ENCODE measurements at places on chromosomes 1 and 21. TPM values are rescaled to one million over a fixed set of nuclear protein-coding genes. Genes with fewer than 3 reads are reported as not detected.

DNA sequence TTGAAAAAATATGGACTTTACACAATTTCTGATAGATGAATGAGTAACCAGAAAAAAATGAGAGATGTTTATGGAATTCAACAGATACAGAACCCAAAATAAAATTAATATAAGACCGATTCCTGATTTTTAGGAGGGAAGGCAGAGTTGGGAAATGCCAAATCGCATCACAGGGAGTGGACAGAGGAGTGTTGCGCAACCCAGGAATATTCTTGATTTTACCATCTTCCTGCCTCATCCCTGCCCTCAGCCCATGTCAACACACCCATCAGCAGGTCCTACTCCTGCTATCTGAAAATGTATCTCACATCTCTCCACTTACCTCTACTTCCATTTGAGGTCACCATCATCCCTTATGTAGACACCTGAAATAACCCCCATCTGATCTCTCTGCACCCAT lies 221.0 kb downstream of the DSCAM start:
- H3K27ac ChIP-seq, result no peak overlapping the region
- H3K4me3 ChIP-seq, result no peak overlapping the region
- no peaks in the 10 kb centered on the region for H3K4me1 ChIP-seq
- H3K27me3 ChIP-seq, result no peaks in the 10 kb centered on the region

DNA sequence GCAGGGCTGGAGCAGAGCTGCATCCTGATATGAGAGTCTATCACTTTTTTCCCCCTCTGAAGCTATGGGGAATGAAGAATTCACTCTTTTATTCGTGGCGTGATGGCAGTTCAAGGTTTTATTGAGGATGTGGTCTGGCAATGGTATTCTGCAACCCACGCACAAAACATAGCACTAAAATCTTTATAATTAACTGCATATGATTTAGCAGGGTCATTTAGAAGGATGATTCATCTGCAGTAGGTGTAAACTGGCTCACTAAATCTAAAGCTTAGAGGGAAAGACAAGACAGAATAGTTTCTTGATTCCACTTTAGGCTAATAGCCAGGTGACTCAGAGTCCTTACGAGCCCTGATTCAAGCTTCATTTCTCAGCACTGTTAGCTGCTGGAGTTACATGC lies 25.0 kb upstream of the CHRM3 start:
- DNase-seq, result no peak
- H3K27me3 ChIP-seq, result no peaks in the 10 kb centered on the region
- H3K36me3 ChIP-seq, result no peaks in the 10 kb centered on the region
- H3K4me1 ChIP-seq, result no peaks in the 10 kb centered on the region

GRCh38 chr1:14923727-14924452 lies 229.7 kb upstream of the TMEM51 start:
- peaks cover 32% of the 10 kb centered on the region for H3K4me1 ChIP-seq
- H3K27me3 ChIP-seq, result no peaks in the 10 kb centered on the region
- H3K36me3 ChIP-seq, result 0 out of 3 replicates have a peak, but pooled peaks cover 3% of the 10 kb centered on the region
- DNase-seq, result peak; percentile 97

Gene FLG2
- total RNA-seq, result not detected

DNA sequence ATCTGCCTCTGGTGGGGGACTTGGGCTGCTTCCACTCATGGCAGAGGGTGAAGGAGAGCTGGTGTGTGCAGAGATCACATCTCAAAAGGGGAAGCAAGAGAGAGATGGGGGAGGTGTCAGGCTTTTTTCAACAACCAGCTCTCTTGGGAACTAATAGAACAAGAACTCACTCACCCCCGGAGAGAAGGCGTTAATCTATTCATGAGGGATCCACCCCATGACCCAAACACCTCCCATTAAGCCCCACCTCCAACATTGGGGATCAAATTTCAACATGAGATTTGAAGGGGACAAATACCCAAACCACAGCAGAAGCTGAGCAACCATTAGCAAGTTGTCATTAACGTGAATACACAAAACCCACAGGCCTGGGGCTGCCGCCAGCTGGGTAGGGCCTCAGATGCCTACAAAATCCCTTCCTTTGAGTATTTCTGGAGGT lies 12.0 kb upstream of the VWA5B1 start:
- no peaks in the 10 kb centered on the region for H3K36me3 ChIP-seq
- DNase-seq, result no peak
- H3K4me3 ChIP-seq, result no peak overlapping the region
- no peaks in the 10 kb centered on the region for H3K4me1 ChIP-seq
- peaks cover 20% of the 10 kb centered on the region for H3K27me3 ChIP-seq
- H3K27ac ChIP-seq, result no peak overlapping the region

Measured in K562 (cell line).